SHP77 treated with DMSO at 0.1 percent for 48 hours (cell line): ENCODE measurements at places on chromosomes 3 and 15.

DNA sequence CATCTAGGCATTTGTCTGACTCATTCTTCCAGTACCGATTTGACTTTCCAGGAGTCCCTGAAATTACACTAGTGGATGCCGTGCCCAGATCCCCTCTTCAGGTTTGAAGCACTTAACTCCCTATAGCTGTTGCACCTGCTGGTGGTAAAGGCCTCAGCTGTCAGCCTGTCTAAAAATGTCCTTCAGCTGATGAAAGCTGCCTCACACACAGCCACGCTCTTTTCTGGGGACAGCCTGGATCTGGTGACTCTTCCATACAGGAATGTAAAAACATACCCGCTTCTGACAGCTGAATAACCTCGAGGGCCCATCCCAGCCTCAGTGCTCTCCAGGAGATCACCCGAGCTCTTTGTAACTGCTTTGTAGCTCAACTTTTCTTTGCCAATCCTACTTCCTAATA lies 534.1 kb upstream of the GRM7 start:
- DNase-seq: peak; percentile 88

- DNase-seq: no peak
Measured at GRCh38 chr3:111739311-111739911, 119.7 kb upstream of the PHLDB2 start.

- DNase-seq: no peak
Measured at GRCh38 chr3:34008191-34008590, 209.8 kb downstream of the PDCD6IP start.

DNA sequence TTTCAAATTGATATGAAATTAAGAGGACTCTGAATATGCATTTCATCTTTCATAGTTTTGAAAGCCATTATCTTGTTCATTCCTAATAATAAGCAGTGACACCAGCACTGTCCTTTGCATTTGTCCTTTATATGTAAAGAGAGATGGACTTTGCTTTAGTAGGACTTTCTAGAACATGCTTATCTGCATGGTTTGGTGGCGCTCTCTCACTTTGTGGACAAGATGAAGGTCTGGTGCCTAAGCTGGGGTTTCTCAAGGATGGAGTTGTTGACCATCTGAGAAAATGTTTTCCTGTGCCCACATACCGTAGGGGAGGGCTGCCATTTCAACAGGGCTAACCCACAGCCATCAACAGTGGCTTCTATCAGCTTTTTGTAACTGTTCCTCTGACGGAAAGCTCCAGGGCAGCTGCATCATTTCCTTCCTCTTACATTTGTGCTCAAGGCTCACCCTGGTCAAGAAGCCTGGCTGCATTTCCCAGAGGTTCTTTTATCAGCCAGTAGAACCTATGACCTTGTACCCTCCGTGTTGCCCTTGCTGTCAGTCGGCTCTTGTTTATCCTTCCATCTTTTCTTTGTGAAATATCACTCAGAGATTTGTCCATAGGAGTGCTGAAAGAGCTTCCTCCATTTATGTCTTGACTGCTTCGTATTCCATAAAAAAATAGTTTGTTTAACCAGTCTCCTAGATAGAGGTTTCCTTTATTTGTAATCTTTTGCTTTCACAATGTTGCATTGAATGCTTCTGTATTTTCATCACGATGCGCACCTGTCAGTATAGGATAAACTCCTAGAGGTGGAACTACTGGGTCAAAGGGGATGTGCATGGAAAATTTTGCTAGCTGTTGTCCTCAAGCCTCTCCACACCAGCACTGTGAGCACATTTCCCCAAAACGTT lies 44.6 kb downstream of the ABHD2 start:
- no peak for DNase-seq

DNA sequence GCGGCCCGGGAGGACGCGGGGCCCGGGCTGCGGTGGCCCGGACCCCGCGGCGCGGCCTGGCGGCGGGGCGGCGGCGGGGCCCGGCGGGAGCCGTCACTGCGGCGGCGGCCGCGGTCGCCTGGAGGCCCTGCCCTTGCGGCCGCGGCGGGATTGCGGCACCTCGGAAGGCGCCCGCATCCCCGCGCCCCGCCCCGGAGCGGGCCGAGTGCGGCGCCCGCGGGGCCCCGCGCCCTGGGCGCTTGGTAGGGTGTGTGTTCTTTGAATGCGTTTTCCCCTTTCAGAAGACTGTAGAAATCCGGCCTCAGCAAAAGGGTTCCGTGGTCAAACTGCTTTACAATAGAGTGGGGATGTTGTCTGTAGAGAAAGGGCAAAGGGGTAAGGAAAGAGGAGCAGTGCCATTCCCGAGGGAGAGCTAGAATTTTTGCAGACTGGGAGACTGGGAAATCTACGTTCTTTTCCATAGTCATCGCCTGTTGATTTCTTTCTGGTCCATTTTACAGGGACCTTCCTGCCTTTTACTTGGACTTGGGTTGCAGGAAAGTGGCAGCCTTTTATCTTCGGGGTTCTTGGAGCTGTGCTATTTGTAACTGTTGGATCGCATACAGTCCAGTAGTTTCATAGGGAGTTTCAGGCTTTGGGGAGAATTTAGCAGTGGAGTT lies 630 bp downstream of the SNRK start:
- DNase-seq: no peak

GRCh38 chr15:29091666-29092065 lies 178.0 kb downstream of the NSMCE3 start:
- DNase-seq: no peak

GRCh38 chr3:111325160-111325718 lies 216.8 kb upstream of the CD96 start:
- no peak for DNase-seq

GRCh38 chr3:65597226-65597951 lies 441.3 kb downstream of the MAGI1 start:
- DNase-seq: no peak

DNA sequence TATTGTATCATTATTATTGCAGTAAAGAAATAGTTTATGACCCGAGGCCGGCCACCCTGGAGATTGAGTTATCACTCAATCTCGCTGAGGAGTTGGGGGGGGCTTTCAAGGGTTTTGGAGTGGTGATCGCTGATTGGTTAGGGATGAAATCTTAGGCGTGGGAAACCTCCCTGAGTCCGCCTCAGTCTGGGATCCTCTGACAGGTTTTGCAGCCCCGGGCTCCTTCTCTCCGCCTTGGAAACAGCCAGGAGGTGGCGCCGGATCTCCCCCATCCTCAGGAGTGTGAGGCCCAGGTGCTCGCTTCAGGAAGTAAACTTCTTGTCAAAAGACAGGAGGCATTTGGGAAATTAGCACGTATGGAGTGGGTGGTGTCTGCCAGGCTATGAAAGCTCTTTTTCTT lies 41.1 kb upstream of the SEC61A1 start:
- no peak for DNase-seq

DNA sequence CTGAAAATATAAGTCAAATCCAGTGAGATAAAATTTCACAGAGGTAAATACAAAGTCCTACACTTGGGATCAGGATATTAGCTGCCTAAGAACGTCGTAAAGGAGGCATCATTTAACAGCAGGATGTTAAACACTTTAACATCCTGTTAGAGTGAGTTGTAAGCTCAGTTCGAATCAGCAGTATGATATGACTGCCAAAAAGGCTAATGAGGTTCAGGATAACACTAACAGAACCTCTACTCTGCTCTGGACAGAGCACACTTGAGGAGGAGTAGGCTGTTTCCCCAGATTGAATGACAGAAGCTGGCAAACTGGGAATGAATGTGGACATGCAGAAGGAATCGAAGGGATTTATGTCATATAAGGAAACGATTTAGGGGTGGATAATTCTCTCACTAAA lies 227.1 kb upstream of the CD96 start:
- DNase-seq: no peak

GRCh38 chr15:41169781-41170180 lies 53.7 kb upstream of the INO80 start:
- DNase-seq: no peak

DNA sequence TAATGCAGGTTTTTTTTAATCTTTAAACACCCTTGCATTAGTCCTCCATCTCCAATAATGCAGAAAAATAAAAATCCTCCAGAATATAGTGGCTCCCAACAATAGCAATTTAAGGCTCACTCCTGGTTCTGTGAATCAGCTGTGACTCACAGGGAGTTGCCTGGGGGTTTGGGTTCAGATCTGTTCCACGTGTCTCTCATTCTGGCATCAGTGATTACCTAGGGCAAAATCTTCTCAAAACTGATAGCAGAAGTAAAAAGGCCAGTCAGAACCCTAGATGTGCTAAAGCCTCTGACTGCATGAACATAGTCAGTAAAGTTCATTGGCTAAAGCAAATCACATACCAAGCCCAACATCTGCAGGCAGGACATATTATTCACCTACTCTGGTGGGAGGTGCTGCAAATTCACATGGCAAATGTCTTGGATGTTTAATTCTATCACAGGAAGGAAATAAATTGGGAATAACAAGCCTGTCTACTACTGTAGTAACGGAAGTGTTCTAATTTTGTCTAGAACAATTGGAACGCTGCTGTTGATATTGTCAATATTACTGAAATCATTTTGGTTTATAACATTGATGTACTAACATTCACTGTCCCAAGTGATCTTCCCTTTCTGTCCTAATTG lies 364.1 kb upstream of the CNTN4 start:
- no peak for DNase-seq

GRCh38 chr3:32432711-32433530 lies 41.3 kb downstream of the CMTM7 start:
- DNase-seq: no peak

DNA sequence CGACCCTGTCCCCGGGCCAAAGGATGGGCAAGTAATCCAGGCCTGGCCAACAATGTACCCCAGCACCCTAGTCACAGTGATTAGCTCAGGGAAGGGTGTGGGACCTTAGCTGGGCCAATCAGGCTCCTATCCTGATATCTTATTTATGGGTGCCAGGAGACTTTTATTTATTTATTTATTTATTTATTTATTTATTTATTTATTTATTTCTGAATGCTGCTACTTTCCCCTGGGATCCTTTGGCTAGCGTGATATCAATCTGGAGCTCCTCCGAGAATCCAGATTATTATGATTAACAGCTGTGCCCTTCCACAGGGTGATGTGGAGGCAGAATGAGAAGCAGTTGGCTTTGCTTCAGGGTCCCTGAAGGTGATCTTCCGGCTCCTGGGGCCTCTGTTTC lies 32.2 kb upstream of the BHLHE40 start:
- no peak for DNase-seq

GRCh38 chr15:92271179-92271578 lies 122.5 kb upstream of the ST8SIA2 start:
- DNase-seq: no peak

GRCh38 chr3:171690281-171690680 lies 120.0 kb downstream of the PLD1 start:
- DNase-seq: no peak

DNA sequence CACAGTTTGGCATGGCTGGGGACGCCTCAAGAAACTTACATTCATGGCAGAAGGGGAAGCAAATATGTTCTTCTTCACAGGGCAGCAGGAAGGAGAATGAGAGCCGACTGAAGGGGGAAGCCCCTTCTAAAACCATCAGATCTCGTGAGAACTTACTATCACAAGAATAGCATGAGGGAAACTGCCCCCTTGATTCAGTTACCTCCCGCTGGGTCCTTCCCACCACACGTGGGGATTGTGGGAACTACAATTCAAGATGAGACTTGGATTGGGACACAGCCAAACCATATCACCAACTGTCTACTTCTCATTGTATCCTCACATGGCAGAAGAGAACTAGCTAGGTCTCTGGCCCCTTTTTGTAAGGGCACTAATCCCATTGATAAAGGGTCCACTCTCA lies 30.5 kb downstream of the CCDC32 start:
- DNase-seq: no peak

DNA sequence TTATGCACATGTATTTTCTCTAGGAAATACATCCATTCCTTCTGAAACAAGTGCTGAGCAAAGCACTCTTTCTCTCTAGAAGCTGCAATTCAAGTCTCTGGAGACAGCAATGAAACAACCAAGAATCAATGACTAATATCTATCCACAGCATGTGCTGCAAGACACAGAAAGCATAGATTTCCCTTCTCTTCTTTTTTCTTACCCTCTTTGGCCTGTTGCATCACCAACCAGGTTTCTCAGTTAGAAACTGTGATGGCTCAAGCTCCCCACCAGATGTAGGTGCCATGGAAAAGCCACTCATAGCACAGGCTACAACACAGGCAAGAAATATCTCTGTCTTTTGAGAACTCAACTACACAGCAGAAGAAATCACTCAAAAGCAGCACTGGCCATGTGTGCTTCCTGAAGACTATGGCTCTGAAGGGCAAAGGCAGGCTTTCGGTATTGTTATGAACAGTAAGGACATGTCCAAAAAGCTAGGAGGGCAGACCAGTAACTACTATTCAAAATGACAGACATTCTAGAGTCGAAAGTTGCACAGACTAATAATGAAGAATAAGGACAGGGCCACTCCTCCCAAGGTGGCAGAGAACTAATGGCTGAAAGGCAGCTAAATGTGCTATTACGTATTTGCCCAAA lies 15.5 kb downstream of the ZDHHC3 start:
- no peak for DNase-seq

GRCh38 chr3:14962762-14963161 lies 15.4 kb downstream of the NR2C2 start:
- DNase-seq: no peak

GRCh38 chr3:61239871-61240270 lies 11.4 kb downstream of the FHIT start:
- peak; percentile 58 for DNase-seq

GRCh38 chr3:48595075-48595525 lies at the start of gene COL7A1:
TSS of gene COL7A1 (minus strand) at chr3:48595329. CDS start at chr3:48595159, 170 bp downstream.
- no peak for DNase-seq

GRCh38 chr3:28612232-28612631 lies 263.6 kb upstream of the AZI2 start:
- no peak for DNase-seq

- DNase-seq: no peak
Measured at GRCh38 chr15:40103864-40104271, 4.8 kb downstream of the BMF start.

DNA sequence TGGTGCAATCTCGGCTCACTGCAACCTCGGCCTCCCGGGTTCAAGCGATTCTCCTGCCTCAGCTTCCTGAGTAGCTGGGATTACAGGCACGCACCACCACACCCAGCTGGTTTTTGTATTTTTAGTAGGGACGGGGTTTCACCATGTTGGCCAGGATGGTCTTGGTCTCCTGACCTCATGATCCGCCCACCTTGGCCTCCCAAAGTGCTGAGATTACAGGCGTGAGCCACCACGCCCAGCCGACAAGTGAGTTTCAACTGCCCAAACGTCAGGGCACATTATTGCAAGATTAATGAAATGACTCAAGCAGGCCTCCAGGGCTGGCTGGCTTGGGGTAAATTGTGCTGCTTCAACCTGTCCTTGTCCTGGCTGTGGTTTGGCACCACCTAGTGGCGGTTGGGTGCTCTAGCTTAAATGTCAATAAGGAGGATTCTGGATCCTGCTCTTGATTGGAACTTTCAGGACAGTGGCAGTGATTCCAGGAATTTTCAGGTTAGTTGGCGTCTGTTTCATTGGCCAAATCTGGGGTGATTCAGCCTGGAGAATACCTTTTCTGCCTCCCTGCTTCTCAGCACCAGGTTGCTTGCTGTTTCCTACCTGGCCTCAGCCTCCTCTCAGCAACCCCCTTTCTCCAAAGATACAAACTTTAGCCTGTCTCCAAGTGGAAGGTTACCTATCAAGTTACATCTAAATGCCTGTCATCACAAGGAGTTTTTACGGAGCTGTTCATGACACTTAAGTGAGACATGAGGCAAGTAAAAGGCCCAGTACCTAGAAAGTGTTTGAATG lies 32.4 kb upstream of the SACM1L start:
- peak; percentile 17 for DNase-seq

GRCh38 chr3:45985532-45986302 lies 9.9 kb downstream of the FYCO1 start:
- DNase-seq: no peak

GRCh38 chr15:38004218-38004861 lies 69.9 kb downstream of the TMCO5A start:
- DNase-seq: no peak
